ENCODE measurements at places on chromosomes 6 and 20.

- no peak for DNase-seq
These were observed 175.5 kb downstream of the RFPL4B start for GRCh38 chr6:112522587-112522986.

DNA sequence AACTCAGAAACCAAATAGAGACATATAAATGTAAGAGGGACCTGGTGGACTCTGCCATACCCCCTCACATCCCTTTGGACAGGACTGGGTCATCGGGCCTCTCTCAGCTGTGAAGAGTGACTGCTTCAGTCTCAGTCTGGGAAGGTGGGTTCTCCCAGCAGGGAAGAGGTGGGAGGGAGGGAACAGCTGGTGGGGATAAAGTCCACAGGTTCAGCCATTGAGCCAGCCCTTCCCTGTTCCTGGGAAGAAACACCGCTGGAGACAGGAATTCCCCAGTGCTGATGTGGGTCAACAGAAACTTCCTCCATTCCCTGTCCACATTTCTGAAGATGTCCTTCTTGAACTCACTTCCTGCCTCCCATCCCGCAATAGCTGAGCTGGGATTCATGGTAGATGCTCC is 209.2 kb upstream of the PMEPA1 start:
- DNase-seq, result no peak

- no peak for DNase-seq
These were observed 275.1 kb downstream of the GRIK2 start for GRCh38 chr6:101668496-101669030.

DNA sequence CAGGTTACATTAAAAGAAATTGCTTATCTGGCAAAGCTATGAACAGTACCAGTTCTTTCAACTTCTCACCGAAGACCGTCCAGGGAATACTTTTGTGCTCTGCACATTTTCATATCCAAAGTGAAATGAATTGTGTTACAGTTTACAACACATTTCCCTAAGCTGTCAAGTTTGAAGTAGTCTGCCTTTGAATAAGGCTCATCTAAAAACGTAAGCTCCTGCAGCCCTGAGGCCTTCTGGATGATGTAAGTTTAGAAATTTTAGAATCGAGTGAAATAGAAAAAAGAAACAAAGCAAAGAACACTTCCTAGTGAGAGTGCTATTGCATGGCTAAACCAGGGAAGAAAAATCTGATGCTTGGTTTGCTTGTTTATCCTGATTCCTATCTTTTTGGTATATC is 653.8 kb downstream of the MMUT start:
- no peak for DNase-seq

- DNase-seq, result no peak
These were observed 4.8 kb downstream of the NOP56 start for GRCh38 chr20:2657241-2657640.

GRCh38 chr6:15480525-15480924 is 182.3 kb downstream of the DTNBP1 start:
- no peak for DNase-seq

DNA sequence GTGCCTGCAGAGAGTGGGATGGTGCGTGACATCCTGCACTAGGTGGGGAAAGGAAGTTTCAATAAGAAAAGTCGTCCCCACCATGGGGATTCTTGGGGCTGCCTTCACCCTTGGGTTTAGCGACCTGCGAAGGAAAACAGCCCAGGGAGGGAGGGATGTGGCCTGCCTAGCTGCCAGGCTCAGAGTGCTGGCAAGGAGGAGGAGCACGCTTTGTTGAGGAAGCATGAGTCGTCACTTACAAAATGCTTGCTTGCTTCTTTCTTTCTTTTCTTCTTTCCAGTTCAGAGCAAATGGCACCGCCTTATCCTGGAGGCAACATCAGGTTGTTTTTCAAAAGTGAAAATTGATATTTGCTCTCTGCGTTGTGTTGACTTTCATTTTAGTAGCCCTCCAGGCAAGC is 123.2 kb downstream of the TFAP2C start:
- DNase-seq, result no peak

DNA sequence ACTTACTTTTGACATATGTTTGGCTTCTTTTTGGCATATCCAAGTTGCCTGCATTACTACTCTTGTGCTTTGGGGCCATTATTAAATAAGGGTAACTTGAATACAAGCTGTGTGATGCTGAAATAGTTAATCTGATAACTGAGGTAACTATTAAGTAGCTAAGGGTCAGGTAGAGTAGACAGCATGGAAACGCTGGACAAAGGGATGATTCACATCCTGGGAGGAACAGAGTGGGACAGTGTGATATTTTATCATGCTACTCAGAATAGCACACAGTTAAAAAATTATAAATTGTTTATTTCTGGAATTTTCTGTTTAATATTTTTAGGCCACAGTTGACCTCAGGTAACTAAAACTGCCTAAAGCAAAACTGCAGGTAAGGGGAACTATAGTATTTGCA is 483.9 kb downstream of the RFPL4B start:
- DNase-seq, result no peak

GRCh38 chr20:12358655-12359009 is 440.9 kb downstream of the BTBD3 start:
- no peak for DNase-seq

DNA sequence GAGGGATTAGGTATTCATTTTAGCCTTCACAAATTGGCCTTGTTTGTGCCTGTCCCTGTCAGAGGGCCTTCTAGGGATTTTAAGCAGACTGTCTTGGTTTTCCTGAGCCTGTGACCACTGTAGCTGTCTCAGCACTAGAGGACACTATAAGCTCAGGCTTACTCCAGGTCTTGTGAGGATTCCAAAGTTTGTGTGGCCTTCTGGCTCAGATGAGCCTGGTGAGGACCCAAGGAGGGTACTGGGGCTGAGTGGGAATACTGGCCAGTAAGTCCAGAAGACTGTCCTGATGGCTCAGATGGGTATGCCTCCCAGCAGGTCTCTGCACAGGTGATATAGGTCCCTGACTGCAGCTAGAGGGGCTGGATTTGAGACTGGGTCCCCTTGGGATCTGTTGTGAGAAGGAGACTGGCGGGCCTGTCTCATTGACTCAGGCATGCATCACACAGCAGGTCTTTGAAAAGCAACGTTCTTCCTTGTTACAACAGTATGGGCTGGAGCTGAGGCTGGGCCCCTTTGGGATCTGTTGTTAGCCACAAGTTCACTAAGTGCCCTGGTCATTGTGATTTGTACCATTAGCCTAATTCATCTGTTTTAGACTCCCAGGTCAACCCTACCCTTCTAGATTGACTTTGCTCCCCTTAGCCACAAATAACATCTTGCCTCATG is 26.3 kb upstream of the TFB1M start:
- DNase-seq, result no peak

GRCh38 chr6:14995966-14996602 is 249.8 kb upstream of the JARID2 start:
- DNase-seq, result no peak

GRCh38 chr20:40148886-40149285 is 540.1 kb downstream of the MAFB start:
- DNase-seq, result no peak

DNA sequence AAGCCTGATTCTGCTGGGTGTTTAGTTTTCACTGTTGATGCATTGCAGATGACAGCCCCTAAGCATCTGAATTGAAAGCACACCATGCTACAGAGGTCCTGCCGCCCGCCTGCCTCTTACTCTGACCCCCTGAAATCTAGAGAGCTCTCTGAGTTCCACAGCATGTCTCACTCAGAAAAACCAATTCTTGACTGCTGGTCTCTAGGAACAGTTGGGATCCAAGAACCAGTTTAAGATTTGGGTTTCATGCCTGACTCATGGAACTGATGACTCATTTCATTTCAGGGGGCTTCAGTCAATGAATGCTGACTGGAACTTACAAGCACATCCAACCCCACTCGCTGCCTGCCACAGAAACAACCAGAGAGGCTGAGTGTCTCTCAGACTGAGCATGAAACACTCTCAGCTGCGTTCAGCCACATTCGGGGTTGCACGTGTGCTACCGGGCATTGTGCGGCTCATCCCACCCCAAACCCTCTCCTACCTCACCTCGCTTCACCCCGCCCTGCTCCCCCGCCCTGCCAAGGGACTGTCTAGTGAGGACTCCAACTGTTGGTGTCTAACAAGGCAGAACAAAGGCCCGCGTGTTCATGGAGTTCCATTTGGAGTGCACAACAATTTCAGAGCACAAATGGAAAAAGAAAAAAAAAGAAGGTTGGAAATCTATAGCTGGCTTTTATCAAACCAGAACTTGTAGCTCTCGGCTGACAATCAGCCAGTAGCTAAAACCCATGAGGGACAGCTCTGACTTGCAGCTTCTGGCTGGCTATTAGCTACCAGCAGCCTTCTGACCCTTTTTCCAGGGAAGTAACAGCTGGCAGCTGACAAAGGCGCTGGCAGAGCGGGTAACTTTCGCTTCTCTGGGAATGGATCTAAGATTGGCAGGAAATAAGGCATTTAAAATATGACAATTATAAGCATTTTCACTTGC is 20.0 kb upstream of the TRAF3IP2 start:
- peak; percentile 69 for DNase-seq

DNA sequence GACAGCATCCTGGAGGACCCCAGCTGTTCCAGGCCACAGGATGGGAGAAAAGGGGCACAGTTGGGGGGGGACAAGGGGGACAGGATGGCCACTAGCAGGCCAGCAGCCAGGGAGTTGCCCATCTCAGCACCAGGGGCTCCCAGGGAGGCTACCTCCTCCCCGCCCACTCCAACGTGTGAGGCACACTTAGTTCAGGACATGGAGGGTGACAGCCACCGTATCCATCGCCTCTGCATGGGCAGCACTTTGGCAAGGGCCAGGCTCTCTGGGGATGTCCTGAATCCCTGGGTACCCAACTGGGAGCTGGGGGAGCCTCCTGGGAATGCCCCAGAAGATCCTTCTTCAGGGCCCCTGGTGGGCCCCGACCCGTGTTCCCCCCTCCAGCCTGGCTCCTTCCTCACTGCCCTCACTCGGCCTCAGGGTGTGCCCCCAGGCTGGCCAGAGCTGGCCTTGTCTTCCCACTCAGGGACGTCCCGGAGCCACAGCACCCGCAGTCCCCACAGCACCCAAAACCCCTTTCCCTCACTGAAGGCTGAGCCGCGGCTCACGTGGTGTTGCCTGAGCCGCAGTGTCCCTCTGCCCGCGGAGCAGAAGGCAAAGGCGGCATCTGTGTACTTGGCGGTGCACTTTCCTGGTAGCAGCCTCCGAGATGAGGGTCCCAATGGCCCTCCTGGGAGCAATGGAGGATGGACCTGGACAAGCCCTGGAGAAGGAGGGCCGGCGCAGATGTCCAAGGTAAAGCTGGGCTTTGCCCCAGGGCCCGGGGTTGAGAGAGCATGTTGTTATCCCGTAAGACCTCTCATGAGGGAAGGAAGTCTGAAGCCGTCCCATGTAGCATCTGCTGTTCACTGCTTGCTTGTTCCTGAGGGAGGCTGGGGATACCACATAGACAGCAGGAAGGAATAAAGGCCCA is 30.7 kb downstream of the ZNF831 start:
- no peak for DNase-seq

GRCh38 chr20:23242556-23243180 is 107.9 kb upstream of the NXT1 start:
- DNase-seq, result no peak

GRCh38 chr6:133097208-133097607 is 143.9 kb upstream of the EYA4 start:
- DNase-seq, result no peak

DNA sequence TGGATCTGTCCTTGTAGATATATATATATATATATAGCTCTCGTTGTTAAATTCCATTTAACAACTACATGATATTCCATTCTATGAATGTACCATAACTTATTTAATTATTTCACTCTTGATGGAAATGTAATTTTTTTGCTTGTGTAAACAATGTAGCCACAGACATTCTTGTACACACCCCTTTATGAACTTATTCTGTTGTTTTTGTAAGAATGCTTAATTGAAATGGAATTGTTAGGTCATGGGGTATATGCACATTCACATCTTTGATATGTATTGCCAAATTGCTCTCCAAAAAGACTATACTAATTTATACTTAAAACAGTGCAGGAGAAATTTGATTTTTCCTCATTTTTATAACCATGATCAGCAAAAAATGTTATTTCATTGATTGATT is 67.2 kb downstream of the MAP3K4 start:
- no peak for DNase-seq

- peak; percentile 67 for DNase-seq
These were observed 503 bp downstream of the PPDPF start for GRCh38 chr20:63520934-63521601.

- no peak for DNase-seq
These were observed 10.7 kb downstream of the PSMG4 start for GRCh38 chr6:3269281-3269975.

- DNase-seq, result no peak
These were observed 7.7 kb upstream of the MYB start for GRCh38 chr6:135173242-135173988.

- DNase-seq, result no peak
These were observed 48.3 kb downstream of the ARID1B start for GRCh38 chr6:156825475-156825874.

- DNase-seq, result peak; percentile 22
These were observed 50.8 kb downstream of the PREX1 start for GRCh38 chr20:48777005-48777404.

- no peak for DNase-seq
These were observed 120.1 kb downstream of the SNX5 start for GRCh38 chr20:17848249-17849048.

DNA sequence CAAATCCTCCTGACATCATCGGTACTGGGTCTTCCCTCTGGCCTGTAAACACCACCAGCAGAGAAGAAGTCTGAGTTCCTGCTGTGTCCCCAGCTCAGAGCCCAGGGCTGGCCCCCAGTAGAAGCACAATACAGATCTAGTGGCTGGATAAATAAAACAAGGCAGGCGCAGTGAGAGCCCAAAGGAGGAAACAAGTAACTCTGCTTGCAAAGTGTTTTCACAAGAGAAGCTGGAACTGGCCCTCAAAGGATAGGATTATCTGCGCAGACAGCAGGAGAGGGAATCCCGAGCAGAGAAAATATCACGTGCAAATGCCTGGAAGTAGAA is 205.1 kb downstream of the ZDHHC14 start:
- no peak for DNase-seq

- DNase-seq, result peak; percentile 94
These were observed at the start of gene NOP56 for GRCh38 chr20:2651772-2652723. NOP56 (plus strand) TSS chr20:2652632; CDS start chr20:2652661, 29 bp downstream.

GRCh38 chr6:36050947-36051710 is 23.5 kb downstream of the MAPK14 start:
- no peak for DNase-seq

DNA sequence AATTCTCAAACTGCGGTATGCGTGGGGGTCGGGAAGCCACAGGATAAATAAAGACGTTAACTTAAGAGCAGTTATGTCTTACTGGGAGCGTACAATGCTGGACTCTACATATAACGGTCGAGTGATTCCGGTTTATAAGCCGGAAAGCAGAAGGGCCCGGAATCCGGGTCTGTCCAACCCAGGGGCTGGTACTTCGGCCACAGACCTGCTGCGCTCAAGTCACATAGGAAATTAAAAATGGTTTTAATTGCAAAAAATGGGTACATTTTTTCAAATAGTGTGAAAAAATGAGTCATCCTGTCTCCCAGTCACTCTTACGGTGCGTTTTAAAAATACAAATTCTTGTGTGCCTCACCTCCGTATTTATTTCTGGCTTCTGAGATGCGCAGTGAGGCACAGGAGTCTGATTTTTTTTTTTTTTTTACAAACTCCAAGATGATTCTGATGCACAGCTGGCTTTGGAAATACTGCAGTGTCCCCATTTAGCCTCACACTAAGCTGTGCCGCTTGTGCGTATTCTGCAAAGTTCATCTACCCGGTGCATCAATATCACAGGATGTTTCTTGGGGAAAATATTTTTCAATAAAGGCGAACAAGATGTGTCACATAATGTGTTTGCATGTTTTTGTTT is 1.0 kb downstream of the PCIF1 start:
- DNase-seq, result no peak

- DNase-seq, result no peak
These were observed 33.3 kb downstream of the SUN5 start for GRCh38 chr20:32970973-32971300.

Data from hippocampal formation (tissue), 2 donors.